Activated CD4-positive, alpha-beta T cell treated with anti-CD3 and anti-CD28 coated beads, Interleukin-2, amount 10 ng/mL, durations not matched to agents 7 days and 5 days (primary cell): ENCODE measurements at places on chromosomes 16 and 17. TPM values are rescaled to one million over a fixed set of nuclear protein-coding genes. Genes with fewer than 3 reads are reported as not detected.

The TP53TG3B gene
- not detected for total RNA-seq

The OSBPL7 gene
- total RNA-seq: 40.8 TPM

The CBFA2T3 gene
- total RNA-seq: not detected

The TMEM235 gene
- total RNA-seq: not detected

The KRTAP9-2 gene
- not detected for total RNA-seq

The WNT9B gene
- not detected for total RNA-seq

The CDH11 gene
- total RNA-seq: not detected

The SEPTIN12 gene
- not detected for total RNA-seq

The AXIN1 gene
- total RNA-seq: 30.6 TPM

DNA sequence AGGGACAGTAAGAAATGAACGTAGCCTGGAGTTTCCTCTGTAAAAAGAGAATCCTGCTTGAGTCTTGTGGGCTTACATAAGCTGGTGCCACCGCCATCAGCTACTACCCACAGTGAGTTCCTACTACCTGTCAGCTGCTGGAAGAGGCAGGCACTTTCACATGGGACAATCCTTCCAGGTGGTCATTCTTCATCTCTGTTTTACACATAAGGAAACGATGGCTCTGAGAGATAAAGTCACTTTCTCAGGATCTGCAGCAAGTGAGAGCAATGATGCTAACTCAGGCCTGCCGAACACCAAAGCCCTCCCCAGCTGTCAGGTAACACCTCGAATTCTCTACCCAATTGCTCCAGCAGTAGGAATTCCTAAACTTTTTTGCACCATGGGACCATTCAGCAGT, 26.6 kb downstream of the PIK3R5 start:
- H3K4me3 ChIP-seq: peak overlapping the region; percentile 59
- peak overlapping the region; percentile 99 for H3K27ac ChIP-seq
- H3K36me3 ChIP-seq: peaks cover 68% of the 10 kb centered on the region
- H3K27me3 ChIP-seq: no peaks in the 10 kb centered on the region

GRCh38 chr16:69435977-69436820, 11.8 kb downstream of the CYB5B start:
- no peaks in the 10 kb centered on the region for H3K27me3 ChIP-seq
- peaks cover 51% of the 10 kb centered on the region for H3K36me3 ChIP-seq
- H3K4me3 ChIP-seq: no peak overlapping the region
- peaks cover 56% of the 10 kb centered on the region for H3K4me1 ChIP-seq
- H3K27ac ChIP-seq: no peak overlapping the region
- no peak for DNase-seq

DNA sequence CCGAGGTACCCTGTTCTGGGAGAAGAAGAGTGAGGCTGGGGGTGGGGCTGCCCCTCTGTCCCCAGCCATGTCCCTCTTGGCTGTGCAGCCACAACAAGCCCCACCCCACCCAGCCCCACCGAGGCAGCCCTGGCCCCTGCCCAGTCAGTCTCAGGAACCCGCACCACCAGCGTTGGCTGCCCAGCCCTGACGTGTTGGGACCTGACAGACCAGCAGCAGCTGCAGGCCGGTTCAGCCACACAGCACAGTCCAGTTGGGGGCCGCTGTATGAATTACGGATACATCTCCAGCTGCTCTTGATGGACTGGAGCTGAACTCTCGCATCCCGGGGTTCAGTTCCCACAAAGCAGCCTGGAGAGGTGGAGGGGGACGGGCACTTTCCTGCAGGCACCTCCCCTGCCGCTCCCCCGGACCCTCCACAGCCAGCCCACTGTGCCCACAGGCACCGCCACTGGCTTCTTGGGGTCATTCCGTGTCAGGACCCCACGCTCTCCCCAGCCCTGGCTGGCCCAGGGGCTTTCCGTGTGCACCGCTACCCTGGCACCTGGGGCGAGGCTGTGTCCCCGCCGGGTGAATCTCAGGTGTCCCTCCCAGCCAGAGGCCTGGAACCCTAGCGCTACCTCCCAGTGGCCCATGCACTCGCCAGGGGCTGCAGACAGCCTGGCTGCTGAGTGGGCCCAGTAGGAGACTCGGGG, 7.1 kb downstream of the CDH15 start:
- no peak overlapping the region for H3K4me3 ChIP-seq
- H3K4me1 ChIP-seq: peaks cover 6% of the 10 kb centered on the region

- no peaks in the 10 kb centered on the region for H3K27me3 ChIP-seq
- no peaks in the 10 kb centered on the region for H3K4me1 ChIP-seq
- DNase-seq: no peak
- no peak overlapping the region for H3K27ac ChIP-seq
- H3K4me3 ChIP-seq: no peak overlapping the region
- no peaks in the 10 kb centered on the region for H3K36me3 ChIP-seq
These were observed 368.8 kb upstream of the CDH8 start for GRCh38 chr16:62404842-62405611.

DNA sequence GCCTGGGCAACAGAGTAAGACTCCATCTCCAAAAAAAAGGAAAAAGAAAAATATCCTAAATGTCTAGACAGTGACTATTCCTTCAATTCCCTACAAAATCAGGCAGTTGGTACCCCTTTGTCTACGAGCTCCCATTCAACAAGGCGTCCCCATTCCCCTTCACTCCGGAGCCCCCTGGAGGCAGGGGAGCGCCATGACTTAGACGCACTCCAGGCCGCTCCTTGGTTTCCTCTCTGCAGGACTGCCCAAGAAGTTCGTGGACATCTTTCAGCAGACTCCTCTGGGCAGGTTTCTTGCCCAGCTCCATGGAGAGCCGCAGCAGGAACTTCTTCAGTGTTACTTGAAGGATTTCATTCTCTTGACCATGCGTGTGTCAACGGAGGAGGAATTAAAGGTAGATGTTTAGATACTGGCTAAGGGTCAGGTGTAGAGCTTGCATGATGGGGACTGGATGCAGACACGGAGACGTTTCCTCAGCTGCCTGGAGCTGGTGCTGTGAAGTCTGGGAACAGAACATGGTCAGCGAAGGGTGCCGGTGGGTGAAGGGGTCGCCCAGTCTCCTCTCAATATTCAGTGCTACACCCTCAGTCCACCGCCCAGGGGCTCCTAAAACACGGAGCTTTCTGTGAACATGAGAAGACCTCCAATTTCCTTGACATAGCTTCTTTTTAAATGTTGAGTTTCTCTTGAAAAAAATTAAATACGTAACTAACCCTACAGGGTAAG, 53.3 kb upstream of the ENDOV start:
- peak overlapping the region; percentile 62 for H3K27ac ChIP-seq
- no peak for DNase-seq
- no peaks in the 10 kb centered on the region for H3K4me1 ChIP-seq
- no peak overlapping the region for H3K4me3 ChIP-seq
- peaks cover 82% of the 10 kb centered on the region for H3K36me3 ChIP-seq
- no peaks in the 10 kb centered on the region for H3K27me3 ChIP-seq

DNA sequence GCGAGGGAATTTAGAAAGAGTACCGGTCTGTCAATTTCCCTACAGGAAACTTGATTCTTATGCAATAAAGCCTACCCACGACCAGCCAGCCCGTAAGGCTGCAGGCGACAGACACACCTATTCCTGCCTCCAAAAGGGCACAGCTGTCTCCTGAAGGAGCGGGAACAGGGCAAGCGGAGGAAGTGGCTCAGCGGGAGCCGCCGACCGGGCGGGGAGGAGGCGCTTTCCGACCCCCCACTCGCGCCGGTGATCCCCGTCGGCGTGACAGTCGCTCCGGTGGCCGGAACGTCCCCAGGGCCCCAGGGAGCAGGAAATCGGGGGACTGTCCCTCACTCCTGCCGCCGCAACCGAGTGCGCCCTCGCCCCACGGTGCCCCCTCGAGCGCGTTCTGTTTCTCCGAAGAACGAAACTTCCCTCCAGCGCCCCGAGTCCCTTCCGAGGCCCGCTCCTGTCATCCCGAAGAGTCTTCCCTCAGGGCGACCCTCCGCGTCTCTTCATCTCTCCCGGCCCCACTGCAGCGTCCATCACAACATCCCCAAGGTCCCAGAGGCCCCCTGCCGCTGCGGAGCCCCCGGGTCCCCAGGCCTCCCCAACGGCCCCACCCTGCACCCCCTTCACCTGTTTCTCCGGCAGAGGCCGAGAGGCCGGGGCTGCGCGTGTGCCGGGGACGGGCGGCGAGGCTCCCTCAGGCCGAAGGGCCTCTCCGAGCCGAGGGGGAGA, 421 bp downstream of the STAT3 start:
- peak; percentile 36 for DNase-seq
- peak overlapping the region; percentile 97 for H3K4me3 ChIP-seq
- H3K36me3 ChIP-seq: peaks cover 14% of the 10 kb centered on the region
- peak overlapping the region; percentile 100 for H3K27ac ChIP-seq
- peaks cover 54% of the 10 kb centered on the region for H3K4me1 ChIP-seq
- no peaks in the 10 kb centered on the region for H3K27me3 ChIP-seq

- H3K27me3 ChIP-seq: peaks cover 32% of the 10 kb centered on the region
- no peak for DNase-seq
- no peaks in the 10 kb centered on the region for H3K4me1 ChIP-seq
- no peaks in the 10 kb centered on the region for H3K36me3 ChIP-seq
These were observed 94.7 kb upstream of the CRHR1 start for GRCh38 chr17:45689451-45689850.

GRCh38 chr16:61324044-61324443, 712.2 kb downstream of the CDH8 start:
- DNase-seq: no peak
- H3K36me3 ChIP-seq: no peaks in the 10 kb centered on the region
- no peak overlapping the region for H3K4me3 ChIP-seq
- no peaks in the 10 kb centered on the region for H3K27me3 ChIP-seq

DNA sequence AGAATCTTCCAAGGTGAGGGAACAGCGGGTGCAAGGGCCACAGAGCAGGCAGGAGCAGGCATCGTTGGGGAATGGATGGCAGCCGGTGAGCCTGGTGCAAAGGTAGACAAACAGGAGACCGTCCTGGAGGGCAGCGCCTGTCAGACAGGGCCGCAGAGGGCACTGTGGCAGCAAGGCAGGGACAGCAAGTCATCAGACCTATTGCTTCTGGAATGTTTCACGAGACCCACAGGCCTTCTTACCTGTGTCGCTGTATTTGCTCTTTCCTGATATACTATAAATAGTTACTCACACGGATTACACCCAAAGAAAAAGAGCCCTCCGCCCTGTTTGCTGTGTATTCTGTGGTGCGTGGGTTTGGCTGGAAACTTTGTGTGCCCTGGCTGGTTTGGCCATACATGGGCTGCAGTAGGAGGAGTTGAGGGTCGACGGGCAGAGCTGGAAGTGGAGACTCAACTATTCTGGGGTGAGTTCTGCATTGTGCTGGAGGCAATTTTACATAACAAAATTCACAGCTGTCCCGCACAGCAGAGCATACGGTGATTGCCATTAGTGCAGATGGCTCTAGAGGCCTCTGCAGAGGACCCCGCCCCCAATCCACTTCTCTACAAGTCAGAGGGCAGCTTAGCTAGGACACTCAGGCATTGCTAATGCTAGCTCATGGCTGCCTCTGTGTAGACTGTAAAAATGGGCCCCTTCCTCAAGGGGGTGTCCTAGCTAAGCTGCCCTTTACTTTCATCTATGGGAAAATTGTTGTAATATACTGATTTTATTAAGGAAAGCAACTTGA, 18.6 kb upstream of the POLR3E start:
- no peaks in the 10 kb centered on the region for H3K27me3 ChIP-seq
- H3K4me1 ChIP-seq: no peaks in the 10 kb centered on the region
- H3K36me3 ChIP-seq: peaks cover 22% of the 10 kb centered on the region
- DNase-seq: no peak
- no peak overlapping the region for H3K27ac ChIP-seq

DNA sequence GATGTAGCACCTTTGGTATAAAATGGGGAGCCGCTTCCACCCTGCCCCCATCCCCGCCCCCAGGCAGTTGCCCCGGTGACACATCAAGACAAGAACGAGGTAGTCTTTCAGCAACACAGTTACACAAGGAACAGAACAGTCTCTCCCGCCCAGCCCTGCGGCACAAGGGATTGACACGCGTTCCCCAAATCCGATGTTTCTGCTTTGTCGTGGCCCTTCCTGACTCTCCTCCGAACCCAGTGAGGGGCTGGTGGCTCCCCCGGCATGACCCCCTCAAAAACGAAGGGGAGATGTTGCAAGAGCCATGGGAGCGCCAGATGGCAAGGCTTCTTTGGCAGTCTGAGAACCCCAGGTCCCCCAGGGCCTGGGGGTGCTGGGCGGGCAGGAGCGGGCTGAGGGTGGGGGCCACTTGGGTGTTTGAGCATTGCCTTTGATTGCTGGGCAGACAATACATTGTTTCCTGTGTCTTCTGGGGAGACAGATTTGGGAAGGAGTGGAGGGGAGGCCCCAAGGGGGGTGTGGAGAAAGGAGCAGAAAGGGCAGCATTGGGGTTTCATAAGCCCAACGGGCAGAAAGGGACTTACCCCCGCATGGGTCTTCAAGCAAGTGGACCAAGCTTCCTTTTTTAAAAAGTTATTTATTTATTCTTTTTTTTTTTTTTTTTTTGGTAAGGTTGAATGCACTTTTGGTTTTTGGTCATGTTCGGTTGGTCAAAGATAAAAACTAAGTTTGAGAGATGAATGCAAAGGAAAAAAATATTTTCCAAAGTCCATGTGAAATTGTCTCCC, 16.6 kb downstream of the COL1A1 start:
- H3K27me3 ChIP-seq: peaks cover 2% of the 10 kb centered on the region
- peaks cover 24% of the 10 kb centered on the region for H3K4me1 ChIP-seq
- no peak overlapping the region for H3K27ac ChIP-seq
- DNase-seq: no peak
- H3K36me3 ChIP-seq: no peaks in the 10 kb centered on the region

- H3K4me3 ChIP-seq: no peak overlapping the region
- no peaks in the 10 kb centered on the region for H3K27me3 ChIP-seq
- DNase-seq: no peak
- H3K36me3 ChIP-seq: peaks cover 8% of the 10 kb centered on the region
- peaks cover 6% of the 10 kb centered on the region for H3K4me1 ChIP-seq
These were observed 15.2 kb downstream of the ARHGAP17 start for GRCh38 chr16:24999856-25000461.

GRCh38 chr17:39800540-39800939, 62.8 kb downstream of the GRB7 start:
- H3K27ac ChIP-seq: peak overlapping the region; percentile 92
- H3K27me3 ChIP-seq: no peaks in the 10 kb centered on the region
- DNase-seq: peak; percentile 75
- H3K4me3 ChIP-seq: peak overlapping the region; percentile 42

- no peaks in the 10 kb centered on the region for H3K27me3 ChIP-seq
- H3K27ac ChIP-seq: no peak overlapping the region
- no peak overlapping the region for H3K4me3 ChIP-seq
- no peak for DNase-seq
These were observed 238.7 kb downstream of the HAPSTR1 start for GRCh38 chr16:9330095-9330494.
